ENCODE measurements at places on chromosomes 1 and 21.

GRCh38 chr1:70429219-70429618 is 18.2 kb downstream of the CTH start:
- no peak for DNase-seq

GRCh38 chr1:27832762-27833161 is 2.2 kb downstream of the PPP1R8 start:
- DNase-seq = no peak

GRCh38 chr1:36204347-36204909 is 19.8 kb upstream of the THRAP3 start:
- no peak for DNase-seq

DNA sequence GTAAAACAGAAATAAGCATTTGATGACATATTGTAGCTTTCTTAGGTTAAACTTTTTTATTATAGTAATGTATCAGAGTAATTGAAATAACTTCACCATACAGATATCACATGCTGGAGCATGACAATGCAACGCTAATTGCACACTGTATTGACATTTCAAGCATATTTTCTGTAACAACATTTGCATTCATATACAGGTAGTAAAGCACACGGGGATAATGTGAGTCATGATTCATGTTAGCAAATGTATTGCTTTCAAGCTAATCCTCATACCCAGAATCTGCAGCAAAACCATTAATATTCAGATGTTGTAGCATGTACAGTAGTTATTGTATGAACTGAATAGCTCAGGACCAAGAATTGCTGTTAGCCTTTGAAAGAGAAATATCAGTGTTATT is 133.9 kb downstream of the TTLL7 start:
- no peak for DNase-seq

DNA sequence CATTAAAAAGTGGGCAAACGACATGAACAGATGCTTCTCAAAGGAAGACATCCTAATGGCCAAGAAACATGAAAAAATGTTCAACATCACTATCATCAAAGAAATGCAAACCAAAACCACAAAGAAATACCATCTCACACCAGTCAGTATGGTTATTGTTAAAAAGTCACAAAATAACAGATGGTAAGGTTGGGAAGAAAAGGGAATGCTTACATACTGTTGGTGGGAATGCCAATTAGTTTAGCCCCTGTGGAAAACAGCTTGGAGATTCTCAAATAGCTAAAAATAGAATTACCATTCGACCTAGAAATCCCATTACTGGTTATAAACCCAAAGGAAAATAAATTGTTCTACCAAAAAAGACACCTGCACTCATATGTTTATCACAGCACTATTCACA is 369.4 kb downstream of the KCNH1 start:
- no peak for DNase-seq

GRCh38 chr1:230171356-230172015 is 104.4 kb downstream of the GALNT2 start:
- peak; percentile 20 for DNase-seq

DNA sequence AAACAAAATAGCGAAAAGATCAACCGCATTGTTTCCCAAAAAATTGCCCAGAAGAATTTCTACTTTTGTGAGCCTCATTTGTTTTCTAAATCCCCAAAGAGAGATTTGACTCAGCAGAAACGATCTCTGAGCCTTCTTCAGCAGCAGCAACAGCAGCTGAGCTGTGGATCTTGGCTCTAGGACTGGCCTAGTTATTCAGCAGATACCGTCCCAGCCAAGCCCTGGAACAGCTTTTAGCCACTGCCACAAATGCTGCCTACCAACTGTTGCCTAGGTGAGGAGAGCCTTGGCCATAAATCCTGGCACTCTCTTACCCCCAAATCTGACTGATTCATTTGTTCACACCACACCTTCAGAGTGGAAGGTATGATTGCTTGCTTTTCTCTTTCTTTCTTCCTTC is 320.1 kb downstream of the TGFB2 start:
- DNase-seq = no peak

GRCh38 chr1:173914366-173914871 is 2.7 kb downstream of the SERPINC1 start:
- DNase-seq = no peak

GRCh38 chr1:90391126-90391525 is 326.0 kb downstream of the BARHL2 start:
- no peak for DNase-seq

GRCh38 chr1:8419861-8420260 is 101.9 kb downstream of the SLC45A1 start:
- DNase-seq = no peak

GRCh38 chr1:21936366-21937031 is 611 bp downstream of the HSPG2 start:
- no peak for DNase-seq

DNA sequence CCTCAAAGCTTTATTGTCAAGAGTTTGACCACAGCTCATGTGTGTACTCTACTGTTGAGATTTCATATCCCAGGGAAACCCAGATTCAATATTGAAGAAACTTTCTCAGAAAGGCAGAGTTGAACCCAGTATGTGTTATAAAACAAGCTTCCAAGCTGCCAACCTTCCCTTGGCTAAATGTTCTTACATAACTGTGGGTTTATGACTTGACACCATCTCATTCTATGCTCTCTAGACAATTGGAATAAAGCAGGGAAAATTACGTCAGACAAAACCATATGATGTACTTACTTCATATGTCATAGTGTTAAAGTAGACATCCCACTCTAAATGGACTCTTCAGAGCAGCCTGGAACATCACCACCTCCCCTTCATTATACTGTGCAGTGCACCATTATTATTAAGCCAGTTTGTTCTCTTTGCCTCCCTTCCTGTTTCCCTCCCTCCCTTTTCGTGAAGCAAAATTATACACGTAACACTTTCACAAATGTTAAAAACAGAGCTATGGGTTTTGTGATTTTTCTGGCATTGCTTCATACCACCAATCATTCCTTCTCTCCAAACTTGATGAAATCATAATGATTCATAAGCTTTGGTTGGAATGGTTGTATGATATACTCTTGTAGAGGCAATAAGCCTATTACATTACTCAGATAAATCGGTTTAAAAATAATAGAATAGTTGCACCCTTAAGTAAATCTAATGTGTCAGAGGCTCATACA is 507.2 kb downstream of the LTN1 start:
- DNase-seq = no peak

DNA sequence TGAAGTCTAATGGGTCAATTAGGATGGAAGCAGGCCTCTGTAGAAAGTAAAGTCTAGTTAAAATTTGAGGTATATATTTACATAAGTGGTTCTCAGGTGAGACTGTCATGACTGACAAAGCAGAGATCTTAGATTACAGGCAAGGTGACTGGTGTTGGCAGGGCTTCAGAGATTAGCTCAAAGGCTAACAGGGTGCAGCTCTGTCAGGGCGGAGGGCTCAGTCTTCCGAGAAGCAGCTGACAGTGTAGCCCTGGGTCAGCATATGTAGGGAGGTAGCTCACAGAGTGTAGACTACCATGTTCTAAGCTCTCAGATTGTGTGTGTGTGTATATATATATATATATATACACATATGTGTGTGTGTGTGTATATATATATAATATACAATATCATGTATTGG is 54.7 kb downstream of the RBM11 start:
- no peak for DNase-seq

- DNase-seq = no peak
These were observed 38.3 kb downstream of the PAFAH2 start for GRCh38 chr1:25959611-25960010.

DNA sequence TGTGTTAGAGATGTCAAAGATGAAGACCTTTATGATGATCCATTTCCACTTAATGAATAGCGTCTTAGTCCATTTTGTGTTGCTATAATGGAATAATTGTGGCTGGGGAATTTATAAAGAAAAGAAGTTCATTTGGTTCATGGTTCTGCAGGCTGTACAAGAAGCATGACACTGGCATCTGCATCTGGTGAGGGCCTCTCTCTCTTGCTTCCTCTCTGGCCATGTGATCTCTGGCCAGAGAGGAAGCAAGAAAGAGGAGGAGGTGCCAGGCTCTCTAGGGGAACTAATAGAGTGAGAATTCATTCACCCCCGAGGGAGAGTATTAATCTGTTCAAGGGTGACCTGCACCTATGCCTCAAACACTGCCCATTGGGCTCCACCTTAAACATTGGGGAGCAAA is 242.8 kb downstream of the DISC1 start:
- no peak for DNase-seq

- DNase-seq = no peak
These were observed 58.3 kb downstream of the AKT3 start for GRCh38 chr1:243791586-243792267.

- DNase-seq = no peak
These were observed 219.3 kb upstream of the FGGY start for GRCh38 chr1:59077466-59078069.

DNA sequence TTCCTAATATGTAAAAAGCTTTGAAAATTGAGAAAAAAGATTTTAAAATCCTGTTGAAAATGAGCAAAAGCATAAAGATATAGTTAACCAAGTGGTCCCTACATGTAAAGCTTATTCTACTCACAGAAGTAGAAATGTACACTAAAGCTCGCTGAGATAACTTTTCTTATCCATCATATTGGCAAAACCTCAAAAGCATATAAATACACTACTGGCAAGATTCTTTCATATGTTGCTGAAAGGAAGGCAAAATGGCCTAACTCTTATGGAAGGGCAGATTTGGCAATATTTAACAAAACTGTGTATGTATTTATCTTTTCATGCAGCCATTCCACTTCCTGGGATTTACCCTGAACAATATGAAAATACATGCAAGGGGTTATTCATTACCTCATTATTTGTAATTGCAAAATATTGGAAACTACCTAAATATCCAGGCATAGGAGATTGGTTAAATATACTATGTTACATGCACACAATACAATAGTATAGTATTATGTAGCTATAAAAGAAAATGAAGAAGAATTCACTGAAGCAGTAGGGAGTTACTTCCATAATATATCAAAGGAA is 43.2 kb upstream of the LYPLAL1 start:
- DNase-seq = no peak

DNA sequence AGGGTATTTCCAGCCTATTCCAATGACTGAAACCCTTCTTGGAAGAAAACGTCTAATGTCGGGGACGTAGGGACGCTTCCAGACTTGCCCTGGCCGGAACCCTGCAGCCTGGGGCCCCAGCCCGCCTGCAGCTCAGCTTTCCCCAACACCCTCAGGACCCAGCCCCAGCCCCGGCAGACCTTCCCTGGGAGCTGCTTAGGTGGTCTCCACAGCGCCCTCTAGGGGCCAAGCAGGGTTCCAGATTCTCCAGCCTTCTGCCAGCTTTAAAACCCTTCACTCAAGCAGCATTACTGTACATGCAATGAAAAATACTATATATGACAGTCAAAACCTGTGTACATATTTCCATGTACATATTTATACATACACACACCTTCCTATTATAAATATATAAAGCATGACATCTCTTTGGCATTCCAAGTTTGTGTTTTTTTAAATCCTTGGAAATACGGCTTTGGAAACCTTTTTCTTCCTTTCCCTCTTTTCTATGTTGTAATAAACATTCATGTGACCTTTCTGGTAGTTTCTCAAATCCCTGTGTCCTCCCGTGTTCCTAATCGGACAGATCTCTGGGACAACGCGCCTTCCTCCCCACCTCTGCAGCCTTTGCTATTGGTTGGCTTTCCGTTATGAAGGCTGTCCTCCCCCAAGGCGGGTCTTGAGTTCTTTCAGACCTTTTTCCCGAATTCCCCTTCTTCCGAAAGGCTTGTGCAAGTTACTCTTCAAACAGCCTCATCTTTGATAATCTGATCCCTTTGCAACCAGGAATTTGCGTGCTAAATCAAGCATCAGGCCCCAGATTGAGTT is 60.3 kb downstream of the STUM start:
- DNase-seq = no peak

DNA sequence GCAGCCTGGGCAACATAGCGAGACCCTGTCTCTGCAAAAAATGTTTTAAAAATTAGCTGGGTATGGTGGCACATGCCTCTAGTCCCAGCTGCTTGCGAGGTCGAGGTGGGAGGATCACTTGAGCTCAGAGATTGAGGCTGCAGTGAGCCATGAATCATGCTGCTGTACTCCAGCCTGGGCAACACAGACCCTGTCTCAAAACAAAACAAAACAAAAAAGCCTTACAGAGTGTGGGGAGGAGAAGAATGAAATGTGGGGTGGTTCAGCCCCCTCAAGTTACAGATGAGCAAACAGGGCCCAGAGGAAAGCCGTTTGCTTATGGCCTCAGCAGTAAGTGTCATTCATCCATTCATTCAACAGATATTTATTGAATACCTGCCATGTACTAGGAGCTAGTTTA is 40.7 kb downstream of the RPS6KA1 start:
- no peak for DNase-seq

GRCh38 chr1:17168091-17168876 is 36.6 kb upstream of the PADI1 start:
- no peak for DNase-seq

DNA sequence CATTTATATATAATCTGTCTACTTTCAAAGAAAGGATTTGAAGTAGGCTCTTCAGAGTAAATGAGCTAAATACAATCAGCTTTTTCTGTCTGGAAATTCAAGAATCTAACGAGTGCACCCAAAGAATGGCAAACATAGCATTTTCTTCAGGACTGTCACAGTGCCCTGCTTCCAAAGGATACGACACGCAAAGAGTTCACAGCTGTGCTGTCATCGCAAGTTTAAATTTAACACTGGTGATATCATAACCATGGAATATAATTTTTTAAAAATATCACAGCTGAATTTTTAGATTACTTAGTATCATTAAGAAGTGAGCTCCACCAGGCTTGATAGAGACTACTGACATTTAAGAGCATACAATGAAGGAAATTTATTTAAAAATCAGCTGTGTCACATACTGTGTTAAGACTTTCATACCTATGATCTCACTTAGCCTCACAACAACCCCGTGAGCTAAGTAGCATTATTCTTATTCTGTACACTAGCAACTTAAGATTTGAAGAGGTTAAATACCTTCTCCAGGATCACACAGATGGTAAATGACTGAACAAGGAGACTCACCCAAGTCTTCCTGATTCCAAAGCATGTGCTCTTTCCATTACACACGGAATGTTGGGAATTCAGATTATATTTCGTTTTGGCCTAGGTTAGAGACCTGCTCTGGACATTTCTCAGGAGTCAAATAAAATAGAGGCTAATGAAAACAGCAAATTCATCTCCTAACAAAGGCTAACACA is 46.2 kb upstream of the PRRX1 start:
- DNase-seq = no peak

DNA sequence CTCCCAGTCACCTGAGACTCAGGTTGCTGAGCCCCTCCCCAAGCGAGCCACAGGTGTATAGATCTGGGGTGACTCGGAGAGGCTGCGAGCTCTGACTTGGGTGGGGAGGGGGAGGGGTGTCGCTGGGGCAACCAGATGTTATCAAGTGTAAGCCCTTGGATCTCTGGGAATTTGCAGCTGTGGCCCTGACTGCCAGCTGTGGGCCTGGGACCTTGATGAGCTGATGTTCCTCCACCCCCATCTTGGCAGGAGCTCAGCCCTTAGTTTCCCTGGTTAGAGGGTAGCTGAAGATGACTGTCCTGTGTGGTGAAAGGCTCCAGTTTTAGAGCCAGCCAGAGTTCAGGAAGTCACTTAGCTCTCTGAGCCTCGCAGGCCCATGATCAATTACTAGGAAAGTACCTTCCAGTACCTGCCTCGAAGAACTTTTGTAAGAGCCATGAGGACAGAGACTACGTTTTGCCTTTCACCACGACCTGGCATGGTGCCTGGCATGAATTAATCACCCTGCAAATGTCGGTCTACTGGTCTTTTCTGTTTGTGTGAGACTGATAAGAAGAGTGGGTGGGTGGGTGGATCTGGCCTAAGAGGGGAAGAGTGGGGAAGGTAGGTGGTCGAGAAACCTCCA is 55.8 kb downstream of the YARS1 start:
- DNase-seq = no peak
